ENCODE measurements at places on chromosomes 13 and 19. TPM values are rescaled to one million over a fixed set of nuclear protein-coding genes. Genes with fewer than 3 reads are reported as not detected.

GRCh38 chr19:48170817-48171347 lies 402 bp downstream of the ZSWIM9 start:
- peak; percentile 36 for DNase-seq

- DNase-seq: no peak
Measured at GRCh38 chr13:43377973-43378372, 354.6 kb downstream of the DNAJC15 start.

- DNase-seq: peak; percentile 97
Measured at GRCh38 chr19:46697204-46697960, 19.5 kb downstream of the PRKD2 start.

DNA sequence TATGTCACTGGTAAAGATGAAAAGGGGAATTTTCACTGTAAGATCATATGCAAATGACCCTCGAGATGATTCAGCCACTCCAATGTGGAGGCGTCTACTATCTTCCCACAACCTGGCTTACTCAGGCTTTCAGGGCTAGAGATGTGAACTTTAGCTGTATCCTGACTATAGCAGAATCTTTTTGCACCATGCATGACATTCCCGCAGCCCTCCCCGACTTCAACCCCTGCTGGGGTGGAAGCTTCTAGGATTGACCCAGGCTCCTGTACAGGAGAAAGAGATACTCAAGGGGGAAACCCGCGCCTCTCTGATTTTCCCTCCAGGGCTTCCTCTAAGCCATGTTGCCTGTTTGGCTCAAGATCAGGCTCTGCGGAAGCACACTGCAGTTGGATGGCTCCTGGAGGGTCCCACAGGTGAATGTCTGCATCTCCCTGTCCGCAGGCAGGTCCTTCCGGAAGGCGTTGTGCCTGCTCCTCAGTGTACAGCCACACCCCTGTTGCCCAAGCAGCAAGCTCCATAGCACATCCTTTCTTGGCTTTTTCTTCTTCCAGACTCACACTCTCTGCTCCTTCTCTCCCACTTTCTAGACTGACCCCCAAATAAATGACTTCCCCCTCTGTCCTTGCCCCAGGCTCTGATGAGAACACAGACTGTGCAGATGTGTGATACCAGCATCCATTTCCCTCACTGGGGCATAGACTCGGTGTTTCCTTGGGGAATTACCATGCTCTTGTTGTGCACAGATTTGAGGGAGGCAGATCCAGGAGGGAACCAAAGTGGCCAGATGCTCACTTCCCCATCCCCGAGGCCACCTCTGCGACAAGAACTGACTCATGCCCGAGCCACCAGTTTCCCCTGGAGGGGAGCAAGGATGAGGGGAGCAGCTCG lies 29.1 kb upstream of the POP4 start:
- DNase-seq: no peak

DNA sequence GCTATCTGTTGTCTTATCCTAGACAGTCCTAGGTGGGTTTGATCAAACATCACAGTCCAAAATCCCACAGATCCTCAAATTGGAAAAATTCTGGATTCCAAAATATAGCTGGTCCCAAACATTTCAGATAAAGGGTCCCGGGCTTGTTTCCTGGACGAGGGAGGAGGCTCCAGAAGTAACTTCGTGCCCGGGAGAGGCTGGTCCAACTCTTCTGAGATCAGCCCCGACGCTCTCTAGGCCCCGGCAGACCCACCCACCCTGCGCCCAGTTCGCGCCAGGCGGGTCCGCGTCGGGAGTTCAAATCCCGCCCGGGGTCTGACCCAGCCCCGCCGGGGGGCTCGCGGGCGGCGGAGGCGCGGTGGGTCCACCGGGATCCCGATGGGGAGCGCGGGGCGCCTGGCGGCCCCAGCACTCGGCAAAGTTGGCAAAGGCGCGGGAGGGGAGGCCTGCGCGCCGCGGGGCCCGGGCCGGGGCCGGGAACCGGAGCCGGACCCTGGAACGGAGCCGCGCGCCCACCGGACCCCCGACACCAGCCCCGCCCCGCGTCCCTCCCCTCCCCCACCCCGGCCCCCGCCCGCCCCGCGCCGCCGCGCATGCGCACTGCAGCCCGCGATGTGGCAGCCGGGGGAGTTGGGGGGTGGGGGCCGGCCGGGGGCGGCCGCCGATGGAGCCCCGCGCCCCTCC lies 513 bp downstream of the MIER2 start:
- DNase-seq: peak; percentile 81

GRCh38 chr13:25192489-25192888 lies 20.4 kb upstream of the AMER2 start:
- no peak for DNase-seq

GRCh38 chr13:105607426-105607825 lies 928.0 kb downstream of the EFNB2 start:
- DNase-seq: no peak

GRCh38 chr19:51071095-51071405 lies 6.2 kb upstream of the KLK13 start:
- no peak for DNase-seq

GRCh38 chr13:37106642-37107041 lies 1.2 kb upstream of the CSNK1A1L start:
- DNase-seq: peak; percentile 19

GRCh38 chr19:4088975-4089374 lies 22.3 kb upstream of the ZBTB7A start:
- DNase-seq: no peak

GRCh38 chr13:73133531-73133930 lies 74.7 kb downstream of the KLF5 start:
- no peak for DNase-seq

- no peak for DNase-seq
Measured at GRCh38 chr13:93140912-93141311, 85.7 kb upstream of the GPC6 start.

DNA sequence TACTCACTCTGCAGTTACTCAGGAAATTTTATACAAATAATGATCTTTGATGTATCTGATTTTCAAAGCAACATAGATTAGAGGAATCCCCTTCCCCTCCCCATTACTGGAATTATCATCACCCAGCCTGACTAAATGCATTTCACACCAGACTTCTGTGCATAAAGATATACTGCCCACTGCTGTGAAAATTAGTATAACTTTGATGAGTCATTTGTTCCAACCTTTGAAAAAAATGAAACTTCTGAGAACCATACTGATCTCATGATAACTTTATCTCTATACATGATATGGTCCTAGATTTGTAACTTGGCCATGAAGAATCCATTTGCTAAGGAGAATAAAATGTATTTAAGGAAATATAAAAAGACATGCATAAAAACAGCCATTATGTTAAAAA lies 63.9 kb downstream of the GPC6 start:
- no peak for DNase-seq

GRCh38 chr19:38005224-38005614 lies 98.2 kb downstream of the SIPA1L3 start:
- peak; percentile 24 for DNase-seq

- peak; percentile 57 for DNase-seq
Measured at GRCh38 chr19:8552810-8553209, 24.4 kb downstream of the MYO1F start.

DNA sequence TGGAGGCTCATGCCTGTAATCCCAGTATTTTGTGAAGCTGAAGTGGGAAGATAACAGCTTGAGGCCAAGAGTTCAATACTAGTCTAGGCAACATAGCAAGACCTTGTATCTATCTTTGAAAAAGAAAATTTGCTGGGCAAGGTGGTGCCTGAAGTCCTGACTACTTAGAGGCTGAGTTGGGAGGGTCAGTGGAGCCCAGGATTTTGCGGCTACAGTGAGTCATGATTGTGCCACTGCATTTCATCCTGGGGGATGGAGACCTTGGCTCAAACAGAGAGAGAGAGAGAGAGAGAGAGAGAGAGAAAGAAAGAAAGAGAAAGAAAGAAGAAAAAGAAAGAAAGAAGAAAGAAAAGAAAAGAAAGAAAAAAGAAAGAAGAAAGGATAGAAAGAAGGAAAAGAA lies 1872.3 kb upstream of the PCDH20 start:
- DNase-seq: no peak

DNA sequence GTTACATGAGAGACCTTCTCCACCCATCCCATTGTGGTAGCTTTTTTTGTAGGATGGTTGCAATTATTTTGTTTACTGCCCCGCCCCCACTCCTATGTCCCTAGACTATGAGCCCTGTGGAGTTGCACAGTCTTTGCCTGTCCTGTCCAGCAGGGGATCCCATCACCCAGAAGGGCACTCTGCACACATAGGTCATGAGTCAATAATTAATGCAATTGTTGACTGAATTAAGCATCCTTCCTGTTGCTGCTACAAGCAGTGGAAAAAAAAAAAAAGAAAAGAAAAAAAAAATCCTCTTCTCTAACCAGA lies 14.2 kb downstream of the C19orf81 start:
- DNase-seq: no peak

The ICAM5 gene
- total RNA-seq: not detected

The CNFN gene
- 3.2 TPM for total RNA-seq

The KLK10 gene
- not detected for total RNA-seq

The OR7D4 gene
- not detected for total RNA-seq

The FREM2 gene
- 21.3 TPM for total RNA-seq

The USHBP1 gene
- total RNA-seq: 0.28 TPM

The APOC4 gene
- total RNA-seq: not detected

The RPL13A gene
- total RNA-seq: 3,348 TPM

The SYNE4 gene
- 10.9 TPM for total RNA-seq

The GSX1 gene
- total RNA-seq: not detected

The SELENOV gene
- 6.2 TPM for total RNA-seq

The PCP2 gene
- not detected for total RNA-seq

The KIR3DL2 gene
- not detected for total RNA-seq

The ZNF569 gene
- 31.6 TPM for total RNA-seq

Measured in neural progenitor cell (in vitro differentiated cells).